ENCODE measurements at places on chromosomes 16 and 17.

GRCh38 chr17:42845556-42845917, 1.2 kb downstream of the AOC2 start:
- DNase-seq, result no peak

DNA sequence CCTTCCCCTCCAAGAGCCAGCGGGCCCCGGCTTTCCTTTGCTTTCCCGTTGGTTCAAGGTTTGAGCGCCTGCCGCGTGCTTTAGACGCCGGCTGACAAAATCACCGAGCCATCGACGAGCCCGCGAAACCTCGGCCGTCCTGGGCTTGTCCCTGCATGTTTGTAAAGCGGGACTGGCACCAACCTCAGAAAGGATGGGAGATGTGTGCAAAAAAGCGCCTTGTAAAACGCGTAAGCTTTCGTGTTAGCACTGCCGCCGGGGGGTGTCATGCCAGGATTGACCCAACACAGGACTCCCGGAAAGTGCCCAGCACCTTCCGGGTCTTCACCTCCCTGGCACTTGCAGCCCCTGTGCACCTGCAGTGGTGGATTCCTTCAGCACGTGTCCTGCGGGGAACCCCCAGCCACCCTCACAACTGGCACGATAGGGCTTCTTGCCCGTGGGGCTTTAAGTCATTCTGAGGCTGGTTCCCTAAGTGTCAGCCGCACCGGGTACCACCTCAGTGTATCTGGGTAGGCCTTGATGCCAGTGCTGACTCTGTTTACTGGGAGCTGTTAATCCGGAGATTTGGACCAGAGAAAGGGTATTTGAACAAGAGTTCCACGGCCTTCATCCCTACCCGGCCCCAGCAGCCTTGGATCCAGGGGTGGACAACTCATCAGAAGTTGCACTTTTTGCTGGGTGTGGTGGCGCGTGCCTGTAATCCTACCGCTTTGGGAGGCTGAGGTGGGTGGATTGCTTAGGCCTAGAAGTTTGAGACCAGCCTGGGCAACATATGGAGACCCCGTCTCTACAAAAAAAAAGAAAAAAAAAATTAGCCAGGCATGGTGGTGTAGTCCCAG, 817 bp downstream of the NDUFAF8 start:
- DNase-seq, result peak; percentile 21

- no peak for DNase-seq
Measured at GRCh38 chr16:73464834-73465233, 416.9 kb upstream of the ZFHX3 start.

GRCh38 chr16:88713568-88714419, 7.5 kb downstream of the CTU2 start:
- DNase-seq, result no peak

- DNase-seq, result no peak
Measured at GRCh38 chr17:56109836-56110235, 43.4 kb upstream of the ANKFN1 start.

DNA sequence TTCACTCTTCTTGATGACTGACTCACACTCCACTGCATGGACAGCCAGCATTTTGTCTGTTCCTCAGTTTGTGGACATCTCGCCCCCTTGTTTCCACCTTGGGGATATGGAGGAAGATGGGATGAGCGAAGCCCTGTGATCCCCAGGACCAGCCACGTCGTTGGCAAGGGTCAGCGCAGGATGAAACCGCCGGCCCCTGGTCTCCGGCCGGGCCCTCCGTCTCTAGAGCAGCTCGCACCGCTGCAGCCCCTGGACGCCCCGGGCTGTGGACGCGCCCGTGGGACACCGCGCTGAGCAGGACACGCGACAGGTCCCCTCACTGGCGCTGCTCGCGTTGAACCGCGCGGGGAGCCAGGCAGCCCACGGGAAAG, 604 bp upstream of the ZC3H18 start:
- DNase-seq, result no peak

GRCh38 chr17:66438101-66438500, 135.7 kb downstream of the PRKCA start:
- DNase-seq, result peak; percentile 63

DNA sequence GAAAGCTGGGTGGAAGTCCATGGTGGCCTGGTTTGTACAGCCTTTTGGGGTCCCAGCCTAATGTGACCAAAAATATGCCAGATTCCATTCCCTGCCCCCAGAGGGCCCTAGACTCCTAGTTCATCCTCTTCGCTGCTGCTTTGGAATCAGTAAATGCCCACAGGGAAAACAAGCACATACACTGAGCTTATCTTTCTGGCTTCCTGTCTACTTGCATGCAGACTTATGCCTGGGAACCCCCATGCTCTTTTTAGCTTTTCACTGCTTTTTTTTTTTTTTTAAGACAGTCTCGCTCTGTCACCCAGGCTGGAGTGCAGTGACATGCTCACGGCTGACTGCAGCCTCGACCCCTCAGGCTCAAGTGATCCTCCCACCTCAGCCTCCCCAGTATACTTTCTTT, 6.2 kb upstream of the CD300LG start:
- no peak for DNase-seq

DNA sequence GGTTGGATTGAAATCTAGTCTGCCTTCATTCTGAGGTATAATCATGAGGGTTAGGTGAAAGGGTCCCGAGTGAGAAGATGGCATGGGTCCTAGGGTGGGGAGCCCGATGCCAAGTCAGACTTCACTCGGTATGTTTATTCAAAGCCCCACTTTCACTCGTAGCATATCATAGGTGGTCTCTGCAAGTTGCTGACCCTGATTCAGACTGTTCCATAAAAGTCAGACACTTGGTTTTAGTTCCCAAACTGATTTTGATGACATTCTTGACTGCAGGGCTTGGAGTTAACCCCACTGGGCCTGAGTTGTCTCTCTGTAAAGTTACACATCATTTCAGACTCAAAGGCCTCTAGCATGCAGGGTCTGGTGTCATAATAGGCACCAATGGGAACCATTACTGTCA, 17.8 kb downstream of the HAPSTR1 start:
- DNase-seq, result no peak

GRCh38 chr17:28145348-28145747, 102.9 kb downstream of the NLK start:
- no peak for DNase-seq

DNA sequence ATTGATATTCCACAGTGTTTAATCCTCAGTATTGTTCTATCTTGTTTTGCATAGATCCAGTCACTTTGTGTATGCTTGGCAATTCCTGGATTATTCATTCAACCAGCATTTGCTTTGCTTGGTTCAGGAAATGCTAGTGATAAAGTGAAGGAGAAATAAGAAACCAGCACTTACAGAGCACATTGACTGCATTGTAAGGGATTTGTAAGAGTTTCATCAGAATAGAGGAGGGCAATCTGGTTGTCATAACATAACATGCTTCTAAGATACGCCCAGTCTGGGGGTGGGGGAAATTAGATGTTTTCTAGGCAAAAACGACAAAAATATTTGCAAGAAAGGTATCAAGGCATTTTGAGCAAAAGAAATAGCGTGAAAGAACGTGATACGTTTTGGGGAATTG, 40.4 kb downstream of the TNRC6A start:
- no peak for DNase-seq

GRCh38 chr16:17858061-17858460, 387.3 kb upstream of the XYLT1 start:
- no peak for DNase-seq

- no peak for DNase-seq
Measured at GRCh38 chr17:20174588-20175265, 165.6 kb downstream of the SPECC1 start.

DNA sequence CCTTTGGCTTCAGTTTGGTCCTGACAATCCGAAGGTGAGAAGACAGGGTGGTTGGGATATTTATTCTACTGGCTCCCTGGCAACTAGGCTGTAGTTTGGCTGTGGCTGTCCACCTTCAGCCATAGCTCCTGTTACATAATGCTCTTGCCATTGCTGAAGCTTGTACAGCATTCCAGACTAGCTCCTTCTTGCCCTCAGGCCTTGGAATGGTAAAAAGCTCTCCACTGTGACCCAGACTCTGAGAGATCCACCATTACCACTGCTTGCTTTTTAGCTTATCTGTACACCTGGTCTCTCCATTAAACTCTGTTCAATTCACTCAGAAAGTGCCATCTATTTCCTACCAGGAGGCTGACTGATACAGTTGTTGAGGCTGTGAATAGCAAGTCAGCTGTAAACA, 231.8 kb upstream of the MON1B start:
- DNase-seq, result no peak

DNA sequence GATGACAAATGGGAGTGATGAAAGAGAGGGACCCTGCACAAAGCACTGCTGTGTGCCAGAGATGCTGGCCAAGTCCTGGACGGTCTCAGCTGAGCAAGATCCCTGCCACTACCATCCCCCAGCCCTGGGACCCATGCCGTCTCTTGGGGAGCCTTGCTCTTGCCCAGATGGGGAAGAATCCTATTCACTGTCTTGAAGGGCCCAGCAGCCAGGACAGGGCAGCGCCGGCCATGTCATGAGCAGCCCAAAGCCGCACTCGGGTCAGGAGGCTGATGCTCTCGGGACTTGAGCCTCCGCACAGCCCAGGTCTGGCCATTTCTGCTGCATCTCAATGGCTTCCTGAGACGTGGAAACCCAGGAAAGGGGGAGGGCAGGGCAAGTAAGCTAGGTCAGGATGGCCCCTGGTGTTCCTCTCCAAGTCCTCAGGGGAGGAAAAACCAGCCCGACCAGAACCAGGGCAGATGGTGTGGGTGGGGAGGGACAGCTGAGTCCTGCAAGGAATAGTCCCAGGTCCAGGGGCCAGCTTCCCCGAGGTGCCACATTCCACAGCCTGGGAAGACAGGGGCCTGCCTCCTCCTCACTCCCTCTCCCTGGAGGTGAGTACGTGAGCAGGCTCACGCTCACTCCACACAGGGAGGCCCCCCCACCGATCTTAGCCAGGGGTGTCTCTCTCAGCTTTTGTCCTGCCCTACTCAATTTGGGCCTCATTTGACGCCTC, 7.8 kb upstream of the KRT19 start:
- no peak for DNase-seq

GRCh38 chr17:418421-418751, 65.8 kb upstream of the RPH3AL start:
- DNase-seq, result peak; percentile 38

GRCh38 chr17:58487589-58488427, at the start of gene HSF5:
TSS of gene HSF5 (minus strand) at chr17:58488408. CDS start at chr17:58488274, 134 bp downstream.
- DNase-seq, result peak; percentile 29

All from suppressor macrophage (primary cell).